ENCODE measurements at places on chromosomes 5 and 9.

DNA sequence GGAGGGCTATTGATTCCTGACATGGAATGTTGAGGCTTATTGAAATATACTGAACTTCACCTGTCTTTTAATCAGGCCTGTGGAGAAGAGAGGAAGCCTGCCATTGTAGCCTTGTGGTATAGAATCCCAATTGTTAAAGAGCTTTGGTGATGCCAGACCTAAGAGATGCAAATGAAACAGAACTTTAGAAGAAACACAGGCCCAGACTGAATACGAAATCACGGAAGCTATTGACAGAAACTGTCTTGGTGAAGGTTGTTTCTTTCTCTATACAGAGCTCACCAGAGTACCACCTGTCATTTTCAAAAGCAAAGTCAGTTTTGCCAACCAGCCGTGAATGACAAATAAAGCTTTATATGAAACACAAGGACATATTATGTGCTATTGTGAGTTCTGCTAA lies 660.3 kb downstream of the ISL1 start:
- no peak for DNase-seq

- DNase-seq, result no peak
Observed at GRCh38 chr5:74113927-74114326, 487.9 kb downstream of the ARHGEF28 start.

DNA sequence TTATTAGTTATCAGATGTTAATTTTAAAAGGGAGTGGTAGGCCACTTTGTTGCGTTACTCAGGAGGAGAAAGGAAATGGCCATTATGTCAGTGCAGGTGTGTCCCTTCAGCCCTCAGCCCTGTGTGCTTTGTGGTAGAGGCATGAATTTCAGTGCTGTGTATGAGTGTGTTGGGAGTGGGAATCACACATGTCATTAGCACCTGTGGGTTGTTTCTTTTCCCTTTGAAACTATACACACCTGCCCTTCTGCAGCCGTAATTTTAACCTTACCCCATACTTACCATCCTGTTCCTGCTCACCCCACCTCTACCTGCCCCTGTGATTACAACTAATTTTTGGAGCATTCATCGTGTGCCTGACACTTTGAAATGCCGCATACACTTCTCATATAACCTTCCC lies 156.4 kb downstream of the ARHGAP26 start:
- no peak for DNase-seq

- no peak for DNase-seq
Observed at GRCh38 chr9:135045264-135045927, 42.1 kb upstream of the OLFM1 start.

DNA sequence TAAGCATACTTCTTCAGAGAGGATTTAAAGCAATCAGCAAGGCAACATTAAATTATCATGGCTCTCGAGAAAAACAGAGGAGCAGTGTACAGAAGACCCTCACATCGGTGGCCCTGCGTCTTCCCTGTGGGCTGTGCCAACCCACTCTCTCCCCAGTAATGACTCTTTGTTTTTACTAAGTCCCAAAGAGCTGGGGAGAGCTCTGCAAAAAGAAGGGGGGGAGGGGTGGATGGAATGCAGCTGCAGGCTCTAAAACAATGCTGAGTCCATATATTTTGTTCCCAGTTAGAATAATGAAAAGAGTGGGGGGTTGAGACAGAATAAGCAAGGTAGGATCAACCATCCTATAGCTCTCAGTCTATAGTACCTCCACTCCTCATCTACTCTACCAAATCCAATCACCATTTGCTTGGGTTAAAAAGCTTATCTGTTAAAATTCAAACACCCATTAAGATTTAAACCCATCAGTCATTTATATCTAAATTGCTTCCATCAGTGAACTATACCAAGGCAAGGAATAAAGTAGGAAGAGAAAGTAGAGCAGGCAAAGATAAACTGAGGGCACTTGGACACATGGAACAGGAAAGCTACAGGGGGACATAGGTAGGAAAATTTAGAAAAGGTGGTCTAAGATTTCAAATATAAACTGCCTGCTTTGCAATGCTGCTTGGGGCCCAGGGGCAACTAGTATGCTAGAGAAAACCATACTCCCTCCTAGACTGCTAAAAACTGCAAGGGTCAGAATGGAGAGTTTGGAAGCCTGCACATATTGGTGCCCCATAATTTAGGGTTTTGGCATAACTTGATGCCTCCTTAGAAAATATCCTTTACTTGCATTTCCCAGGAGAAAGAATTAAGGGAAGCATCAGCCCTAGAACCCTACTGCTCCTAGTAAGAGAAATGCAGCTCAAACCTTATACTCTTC lies 20.6 kb downstream of the ELL2 start:
- no peak for DNase-seq

DNA sequence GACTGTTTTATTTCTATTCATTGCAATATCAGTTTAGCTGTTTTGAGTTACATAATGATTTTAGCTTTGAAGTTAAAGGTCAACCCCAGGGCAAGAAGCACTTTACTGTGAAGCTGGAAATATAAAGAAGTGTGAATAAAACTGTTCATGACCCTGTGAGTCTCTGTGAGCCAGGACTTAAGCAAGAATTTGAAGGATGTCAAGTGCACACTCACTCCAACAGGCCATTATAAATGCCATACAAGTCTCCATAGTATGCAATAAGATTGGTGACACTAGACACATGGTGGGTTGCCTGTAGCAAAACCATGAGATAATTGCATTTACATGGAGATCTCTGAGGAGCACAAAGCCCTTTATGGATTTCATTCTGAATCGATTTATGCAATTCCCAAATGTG lies 318.7 kb upstream of the ITGA1 start:
- no peak for DNase-seq

DNA sequence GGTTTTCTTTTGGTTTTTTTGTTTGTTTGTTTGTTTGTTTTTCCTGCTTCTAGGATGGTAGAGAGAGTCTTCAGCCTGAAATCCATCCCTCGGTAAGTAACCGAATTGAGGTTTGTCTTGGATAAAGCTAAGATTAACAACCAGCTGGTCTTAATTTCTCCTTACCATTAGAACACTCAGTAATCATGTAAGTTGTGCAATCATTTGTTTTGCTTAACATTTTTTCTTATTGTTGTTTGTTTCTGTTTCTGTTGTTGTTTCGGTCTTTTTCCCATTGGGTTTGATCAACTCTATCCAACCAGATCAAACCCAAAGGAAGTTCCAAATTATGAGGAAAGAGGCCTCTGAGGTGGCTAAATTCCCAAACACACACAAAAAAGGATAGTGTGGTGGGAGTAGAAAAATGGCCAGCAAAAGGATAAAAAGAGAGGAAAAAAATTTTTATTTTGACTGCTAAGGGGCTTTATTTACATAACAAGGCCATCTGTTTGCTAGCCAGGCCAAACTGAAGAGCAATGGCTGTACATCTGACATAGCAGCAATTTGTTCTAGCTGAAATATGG lies 49.6 kb upstream of the ANKRD31 start:
- no peak for DNase-seq

GRCh38 chr5:170275376-170275994 lies 22.1 kb downstream of the LCP2 start:
- no peak for DNase-seq

- no peak for DNase-seq
Observed at GRCh38 chr5:148474025-148474511, 90.3 kb downstream of the FBXO38 start.

- no peak for DNase-seq
Observed at GRCh38 chr5:3511934-3512333, 83.7 kb upstream of the IRX1 start.

DNA sequence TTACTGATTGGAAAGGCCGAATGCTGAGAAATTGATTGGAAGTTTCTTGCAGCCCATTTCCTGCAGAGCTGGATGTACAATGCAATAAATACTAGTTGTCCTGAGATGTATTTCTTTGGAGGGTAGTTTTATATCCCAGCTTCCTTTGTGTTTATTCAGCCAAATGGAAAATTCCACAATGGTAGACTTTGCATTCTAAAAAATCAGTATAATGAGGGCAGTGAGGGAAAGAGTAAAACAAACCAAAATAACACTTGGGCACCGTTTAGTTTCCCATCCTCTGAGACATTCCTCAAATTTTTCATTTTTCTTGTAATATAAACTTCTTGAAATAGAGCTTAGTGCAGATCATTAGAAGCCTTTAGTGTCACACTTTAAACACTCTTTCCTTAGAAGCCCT lies 379.4 kb downstream of the EBF1 start:
- DNase-seq, result no peak

DNA sequence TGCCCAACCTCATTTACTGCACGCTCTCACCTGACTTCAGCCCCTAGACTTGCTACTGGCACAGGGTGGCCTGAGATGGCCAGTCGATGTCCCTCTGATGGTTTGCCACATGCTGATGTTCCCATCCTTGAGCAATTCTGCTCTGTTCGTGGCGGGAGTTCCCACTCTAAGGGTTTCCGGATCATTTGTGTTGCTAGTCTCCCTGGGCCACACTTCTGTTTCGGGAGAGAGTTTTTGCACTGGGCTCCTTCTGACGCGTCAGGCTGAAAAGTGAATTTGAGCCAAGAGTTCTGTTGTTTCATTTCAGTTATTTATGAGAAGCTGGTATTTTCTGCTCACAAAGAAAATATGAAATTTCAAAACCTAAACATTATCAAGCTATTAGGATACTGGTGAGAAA lies 597.7 kb downstream of the BNC2 start:
- DNase-seq, result no peak

- DNase-seq, result no peak
Observed at GRCh38 chr9:87950765-87951488, 23.4 kb downstream of the CDK20 start.

DNA sequence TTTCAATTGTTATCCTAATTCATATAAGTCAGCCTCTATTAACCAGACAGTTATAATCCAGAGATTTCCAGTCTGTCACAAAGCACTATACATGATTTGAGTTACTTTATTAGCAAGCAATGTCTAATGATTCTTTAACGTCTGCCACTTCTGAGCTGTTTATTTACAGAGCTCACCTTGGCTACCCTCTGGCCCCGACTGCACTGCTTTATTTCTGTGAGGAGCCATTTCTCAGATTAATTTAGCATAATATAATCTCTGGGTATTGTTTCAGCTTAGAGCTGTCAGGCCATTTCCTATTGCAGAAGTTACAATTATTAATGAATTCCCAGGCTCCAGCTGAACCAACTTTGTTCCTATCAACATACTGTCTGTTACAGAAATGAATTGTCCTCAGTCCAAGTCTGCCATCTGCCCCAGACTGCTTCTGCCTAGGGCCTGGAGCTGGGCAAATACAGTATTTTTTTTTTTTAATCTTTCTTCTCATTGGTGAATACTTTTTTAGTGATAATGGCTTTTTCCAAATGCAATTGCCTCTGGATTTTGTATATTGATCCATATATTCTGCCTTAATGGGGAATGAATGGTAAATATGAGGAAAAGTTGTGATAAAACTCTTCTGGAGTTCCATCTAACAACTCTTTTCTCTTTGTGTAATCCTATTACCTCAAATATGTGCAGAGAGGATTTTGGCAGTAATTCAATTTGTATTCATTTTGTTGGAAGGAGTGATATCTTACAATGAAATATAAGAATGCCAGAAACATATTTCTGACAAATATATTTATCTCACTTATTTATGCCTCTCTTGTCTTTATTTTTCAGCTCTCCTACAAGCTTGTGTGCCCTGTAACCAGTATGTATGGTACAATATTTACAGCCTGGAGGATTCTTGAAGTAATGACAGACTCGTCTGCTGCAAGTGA lies 104.7 kb downstream of the FOCAD start:
- DNase-seq, result no peak

DNA sequence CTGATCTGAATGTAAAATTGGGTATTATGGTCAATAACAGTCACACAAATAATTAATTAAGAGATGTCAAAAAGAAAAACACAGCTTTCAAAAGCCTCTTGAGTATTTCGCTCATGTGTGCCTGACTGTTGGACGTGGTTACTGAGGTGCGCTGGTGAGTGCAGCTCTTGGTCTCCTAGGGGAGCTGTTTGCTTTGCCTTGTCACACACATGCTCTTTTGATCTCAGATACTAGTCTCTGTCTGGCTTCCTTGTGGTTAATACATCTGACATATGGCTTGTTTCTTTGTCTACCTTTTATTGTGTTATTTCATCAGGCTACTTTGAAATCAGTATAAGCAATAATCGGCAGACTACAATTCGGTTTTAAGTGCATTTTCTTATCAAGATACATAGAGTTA lies 51.5 kb downstream of the PCSK1 start:
- DNase-seq, result no peak

Measured in stimulated activated CD8-positive, alpha-beta memory T cell treated with anti-CD3 and anti-CD28 coated beads, Interleukin-2, amount 100 ng/mL, for 1 hour (primary cell).